Anterior cingulate cortex (tissue), 58 donors: ENCODE measurements at places on chromosomes 2 and 18.

DNA sequence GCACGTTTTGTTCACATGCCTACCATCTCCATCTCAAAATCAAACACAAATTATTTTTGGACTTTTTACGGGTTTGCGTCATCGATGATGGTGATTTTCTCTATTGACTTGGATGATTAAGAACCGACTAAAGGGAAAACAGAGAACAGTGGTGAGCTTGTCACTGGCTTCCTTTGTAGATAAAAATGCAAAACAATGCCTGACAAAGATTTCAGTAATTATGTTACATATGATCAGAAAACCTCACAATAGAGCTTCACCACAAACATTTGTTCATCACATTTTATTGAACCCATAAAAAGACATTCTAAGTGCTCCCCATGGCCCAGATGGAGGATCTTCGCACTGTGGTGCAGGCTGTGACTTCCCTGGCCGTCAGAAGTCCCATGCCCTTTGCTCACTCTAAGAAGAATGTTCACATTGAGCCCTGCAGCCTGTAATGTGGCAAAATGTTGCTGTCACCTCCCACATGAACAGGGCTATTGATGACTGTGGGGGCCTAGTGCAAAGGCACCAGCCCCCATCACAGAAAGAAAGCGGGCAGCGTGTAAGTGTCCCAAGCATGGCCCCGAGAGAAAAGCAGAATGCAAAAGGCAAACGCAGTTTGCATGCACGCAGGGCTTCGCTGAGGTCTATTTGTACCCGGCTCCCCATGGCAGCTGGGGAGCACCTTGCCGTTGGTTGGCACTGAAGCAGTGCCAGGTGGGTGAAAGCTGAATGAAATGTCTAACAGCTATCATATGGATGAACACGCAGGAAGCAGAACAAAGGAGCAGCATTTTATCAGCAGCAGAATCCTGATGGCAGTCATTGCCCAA, 60.6 kb downstream of the BCL2 start:
- no peak for DNase-seq

GRCh38 chr2:78439122-78439521, 586.4 kb upstream of the REG3G start:
- DNase-seq: no peak

GRCh38 chr2:122748552-122749011, 993.1 kb downstream of the TSN start:
- DNase-seq: no peak

DNA sequence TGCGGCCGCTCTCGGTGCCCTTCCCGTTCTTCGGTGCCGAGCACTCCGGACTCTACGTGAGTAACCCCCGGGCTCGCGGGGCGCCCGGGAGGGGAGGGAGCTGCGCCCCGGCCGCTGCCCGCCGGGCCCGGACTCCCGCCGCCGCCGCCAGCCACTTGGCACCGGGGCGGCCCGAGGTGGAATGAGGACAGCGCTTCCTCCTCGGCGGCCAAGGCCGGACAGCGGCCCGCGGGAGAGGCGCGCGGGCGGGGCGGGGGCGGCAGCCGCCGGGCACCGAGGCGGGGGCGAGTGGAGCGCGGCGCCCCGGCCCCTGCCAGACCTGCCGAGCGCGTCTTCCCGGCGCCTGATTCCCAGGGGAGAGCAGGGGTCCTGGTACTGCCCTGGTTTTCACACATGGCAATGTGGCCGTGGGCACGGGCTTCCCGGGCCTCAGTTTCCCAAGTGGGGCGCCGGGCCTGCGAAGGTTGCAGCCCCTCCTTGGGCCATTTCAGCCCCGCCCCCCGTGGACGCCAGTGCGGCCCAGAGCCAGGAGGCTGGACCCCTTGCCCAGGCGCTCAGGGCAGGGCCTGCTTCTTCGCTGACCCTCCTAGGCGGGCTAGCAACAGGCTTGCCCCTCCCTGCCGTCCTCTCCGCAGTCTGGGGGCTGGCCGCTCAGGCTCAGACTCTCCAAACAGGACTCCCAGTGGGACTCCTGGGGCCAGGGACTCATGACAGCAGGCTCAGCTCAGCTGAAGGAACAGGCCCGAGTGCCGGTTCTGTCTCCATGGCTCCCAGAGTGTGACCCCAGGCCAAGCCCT, 775 bp downstream of the SNED1 start:
- no peak for DNase-seq

- no peak for DNase-seq
Observed at GRCh38 chr2:111669928-111670695, 213.9 kb downstream of the ANAPC1 start.

DNA sequence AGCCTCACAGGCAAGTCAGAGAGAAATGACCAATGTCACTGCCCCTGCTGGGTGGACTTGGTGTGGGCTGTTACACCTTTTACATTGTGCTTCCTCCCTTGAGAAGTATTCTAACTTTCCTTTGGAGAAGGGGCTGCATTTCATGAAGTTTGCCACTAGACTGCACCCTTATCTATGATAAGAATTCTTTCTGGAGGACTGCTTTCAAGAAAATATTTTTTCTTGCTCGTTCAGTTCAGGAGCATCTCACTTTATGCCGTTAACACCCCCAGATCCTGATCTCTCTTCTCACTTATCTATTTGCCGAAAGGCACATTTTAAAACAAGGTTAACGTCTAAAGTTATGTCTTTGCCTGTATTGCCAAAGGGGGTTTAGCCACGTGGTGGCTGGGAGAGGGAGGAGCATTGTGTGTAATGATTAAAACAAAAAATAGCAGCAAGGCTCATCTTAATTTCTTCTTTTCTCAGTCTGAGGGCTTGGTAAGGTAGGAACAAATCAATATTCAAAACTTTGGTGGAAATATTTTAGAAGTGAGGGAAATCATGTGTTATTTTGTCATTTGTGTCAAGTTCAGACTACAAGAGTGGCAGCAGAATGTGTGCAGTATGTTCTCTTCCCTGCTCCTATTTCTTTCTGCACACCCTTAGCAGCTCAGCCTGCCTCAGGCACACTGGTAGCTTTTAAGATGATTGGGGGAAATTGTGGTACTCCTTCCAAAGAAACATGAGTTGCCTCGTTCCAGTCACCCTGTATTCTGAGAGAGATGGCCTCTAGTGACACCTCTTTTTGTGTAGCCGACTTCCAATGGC, 1.6 kb upstream of the IGFBP5 start:
- no peak for DNase-seq
